ENCODE measurements at places on chromosomes 12 and 14.

DNA sequence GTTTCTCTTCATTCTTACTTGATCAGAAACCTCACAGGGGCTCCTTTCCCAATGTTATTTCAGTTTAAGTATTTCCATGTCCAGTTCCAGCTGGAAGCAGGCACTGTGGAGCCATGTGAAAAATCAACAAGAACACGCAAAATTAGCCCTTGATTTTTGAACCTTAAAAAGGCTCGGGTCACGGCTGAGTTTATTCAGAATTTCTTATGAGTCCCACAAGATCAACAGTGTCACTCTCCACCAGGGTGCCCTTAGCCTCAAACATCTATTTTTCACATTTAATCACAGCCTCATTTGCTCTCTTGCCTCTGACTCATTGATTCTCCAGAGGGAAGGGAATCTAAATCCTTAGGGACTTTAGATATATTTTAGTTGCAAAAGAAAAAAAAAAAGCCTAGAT, 157.7 kb upstream of the AVPR1A start:
- DNase-seq = no peak

GRCh38 chr14:104288272-104288671, 149.9 kb downstream of the KIF26A start:
- DNase-seq = no peak

DNA sequence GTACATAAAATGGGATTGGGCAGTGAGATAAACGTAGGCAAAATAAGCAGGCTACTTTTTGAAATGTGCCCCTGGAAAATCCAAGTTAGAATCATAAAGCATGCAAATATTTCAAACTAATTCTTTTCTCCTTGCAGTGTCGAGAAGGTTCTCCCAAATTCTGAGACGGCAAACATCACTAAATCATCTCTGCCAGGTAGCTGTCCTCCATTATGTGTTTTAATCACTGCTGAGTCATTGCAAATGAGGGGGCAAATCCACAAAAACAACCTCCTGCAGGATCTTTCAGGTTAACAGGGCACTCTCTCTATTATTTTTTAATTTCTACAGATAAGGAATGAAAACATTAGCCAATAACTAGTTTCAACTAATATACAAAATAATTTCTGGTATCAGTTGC, 63.2 kb upstream of the RIC8B start:
- DNase-seq = no peak

DNA sequence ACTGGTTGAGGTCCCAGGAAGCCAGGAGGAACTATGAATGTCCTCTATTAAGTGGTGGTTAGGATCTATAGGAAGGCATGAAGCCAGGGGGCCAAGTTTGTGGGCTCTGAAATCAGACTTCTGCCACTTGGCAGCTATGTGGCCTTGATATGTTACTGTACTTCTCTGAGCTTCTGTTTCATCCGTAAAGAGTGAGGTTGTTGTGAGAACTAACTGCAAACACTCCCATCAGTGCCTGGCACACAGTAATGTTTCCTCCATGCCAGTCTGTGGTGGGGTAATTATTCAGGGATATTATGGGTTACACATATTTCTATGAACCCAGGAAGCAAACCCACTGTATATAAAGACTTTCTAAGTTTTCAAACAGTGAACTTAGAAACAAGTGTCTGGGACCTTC, 57.4 kb downstream of the PLXNC1 start:
- no peak for DNase-seq

GRCh38 chr12:131104463-131105350, 151.0 kb downstream of the ADGRD1 start:
- DNase-seq = peak; percentile 19

- no peak for DNase-seq
Measured at GRCh38 chr12:58648176-58648575, 272.1 kb downstream of the LRIG3 start.

GRCh38 chr12:3882896-3883564, 9.8 kb upstream of the PARP11 start:
- DNase-seq = no peak

DNA sequence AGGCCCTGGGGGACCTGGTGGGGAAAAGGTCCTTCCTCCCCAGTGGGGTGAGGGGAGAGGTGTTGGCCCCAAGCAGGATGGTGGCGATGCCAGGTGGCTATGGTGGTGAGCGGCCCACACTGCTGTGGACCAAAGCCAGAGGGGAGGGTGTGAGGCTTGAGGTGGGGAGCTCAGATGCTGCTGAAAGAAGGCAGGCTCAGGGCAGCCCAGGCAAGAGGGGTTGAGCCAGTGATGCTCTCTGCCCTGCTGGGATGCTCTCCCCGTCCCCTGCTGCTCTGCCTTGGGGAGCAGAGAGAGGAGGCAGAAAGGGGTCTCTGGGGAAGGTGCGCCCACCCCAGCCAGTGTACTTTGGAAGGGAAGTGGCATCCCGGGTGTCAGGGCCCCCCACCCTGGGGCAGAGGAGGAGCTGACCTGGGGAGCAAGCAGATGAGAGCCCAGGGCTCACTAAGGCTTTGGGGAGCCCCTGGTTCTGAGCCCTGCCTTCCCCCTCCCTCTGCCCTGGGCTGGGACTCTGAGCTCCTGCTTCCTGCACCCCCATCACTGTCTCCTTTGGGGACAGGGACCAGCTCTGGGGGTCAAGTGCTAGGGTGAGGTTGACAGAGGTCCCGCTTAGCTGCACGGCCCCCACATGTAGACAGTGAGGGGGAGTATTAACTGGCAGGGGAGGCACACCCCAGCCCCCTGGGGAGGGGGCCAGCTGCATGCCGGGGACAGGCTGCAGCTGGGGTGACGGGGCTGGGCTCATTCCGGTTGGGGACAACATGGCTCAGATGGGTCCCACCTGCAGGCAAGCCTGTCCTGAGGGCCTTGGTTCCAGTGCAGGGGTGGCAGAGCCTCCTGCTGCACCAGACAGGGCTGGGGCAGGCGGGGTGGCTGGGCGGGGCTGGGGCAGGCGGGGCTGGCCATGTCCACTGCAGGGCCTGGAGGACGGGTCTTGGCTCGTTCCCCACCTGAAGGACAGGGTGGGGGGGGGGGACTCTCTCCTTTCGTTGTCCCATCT, 124.4 kb downstream of the KIF26A start:
- no peak for DNase-seq

GRCh38 chr14:54261283-54261682, 135.5 kb upstream of the CDKN3 start:
- DNase-seq = no peak

DNA sequence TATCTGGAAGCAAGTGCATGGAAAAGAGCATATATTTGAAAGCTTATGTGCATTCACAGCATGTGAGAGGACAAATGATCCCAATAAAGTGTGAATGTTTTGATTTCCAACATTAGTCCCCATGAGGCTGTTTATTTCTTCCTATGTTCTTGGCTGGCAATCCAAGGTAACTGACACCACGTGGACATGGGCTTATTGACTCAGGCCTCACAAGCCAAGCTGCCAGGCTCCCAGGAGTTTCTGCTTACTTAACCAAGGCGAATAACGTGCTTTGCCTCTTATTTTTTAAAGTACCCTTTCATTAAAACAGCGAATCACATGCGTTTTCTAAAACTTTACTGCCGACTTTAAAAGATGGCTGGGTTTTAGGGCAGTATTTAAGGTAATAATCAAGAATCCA, 441.7 kb downstream of the FUT8 start:
- DNase-seq = no peak

DNA sequence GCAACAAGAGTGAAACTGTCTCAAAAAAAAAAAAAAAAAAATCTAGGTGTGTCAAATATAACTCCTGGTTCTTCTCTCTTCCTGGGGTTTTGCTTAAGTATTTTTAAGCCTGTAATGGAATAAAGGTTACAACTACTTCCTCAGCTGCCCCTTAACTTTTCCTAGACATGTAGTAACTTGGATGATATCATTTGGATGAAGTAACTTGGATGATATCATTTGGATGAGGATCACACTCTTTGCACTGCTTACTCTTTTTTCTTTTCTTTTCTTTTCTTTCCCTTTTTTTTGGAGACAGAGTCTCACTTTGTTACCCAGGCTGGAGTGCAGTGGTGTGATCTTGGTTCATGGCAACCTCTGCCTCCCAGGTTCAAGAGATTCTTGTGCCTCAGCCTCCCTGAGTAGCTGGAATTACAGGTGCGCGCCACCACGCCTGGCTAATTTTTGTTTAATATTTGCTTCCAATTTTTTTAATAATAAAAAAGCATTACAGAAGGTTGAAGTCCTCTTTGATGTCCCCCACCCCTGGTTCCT, 775 bp upstream of the FAM186A start:
- no peak for DNase-seq

GRCh38 chr12:3832738-3833137, 40.5 kb downstream of the PARP11 start:
- DNase-seq = no peak

Measured in hypothalamus (tissue), 51 donors.